ENCODE measurements at places on chromosomes 2 and 18.
A peak's percentile ranks its signal among the peaks of the same experiment; 100 is the strongest.

GRCh38 chr2:38552259-38552658 lies 50.5 kb downstream of the HNRNPLL start:
- DNase-seq, result no peak

GRCh38 chr2:162074928-162075688 lies 1.1 kb upstream of the DPP4 start:
- peak; percentile 91 for DNase-seq

DNA sequence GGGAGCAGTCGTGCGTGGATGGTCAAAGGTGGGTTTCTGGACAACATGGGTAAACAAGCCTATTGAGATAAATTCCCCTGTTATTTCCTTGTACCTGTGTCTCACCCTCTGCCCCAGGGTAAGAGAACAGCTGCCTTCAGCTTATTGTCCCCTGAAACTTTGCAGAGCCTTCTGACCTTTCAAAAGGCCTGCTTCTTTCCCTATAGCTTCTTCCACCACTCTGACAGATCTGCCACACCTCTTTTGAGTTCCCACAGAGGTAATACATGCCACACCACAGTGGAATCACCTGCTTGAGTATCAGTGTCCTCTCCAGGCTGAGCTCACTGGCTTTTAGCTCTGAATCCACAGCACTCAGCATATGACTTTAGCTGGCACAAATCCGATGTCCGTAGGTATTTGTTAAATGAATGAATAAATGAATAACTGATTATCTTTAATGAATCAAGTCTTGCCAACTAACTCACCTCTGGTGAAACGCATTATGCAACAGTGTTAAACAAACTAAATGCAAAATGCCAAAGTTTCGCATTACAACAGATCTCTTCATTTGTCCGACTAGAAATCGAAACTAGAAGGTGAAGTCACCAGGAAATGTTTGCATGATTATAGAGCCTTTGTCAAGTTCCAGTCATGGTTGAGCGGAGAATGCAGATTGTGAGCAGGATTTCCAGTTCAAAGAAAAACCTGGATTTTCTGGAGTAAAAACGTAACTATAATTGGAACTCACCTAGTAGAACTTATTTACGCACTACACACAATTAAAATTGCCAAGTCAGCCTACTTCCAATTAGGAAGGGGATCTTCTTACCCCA lies 16.4 kb downstream of the DYNAP start:
- no peak for DNase-seq

- peak; percentile 100 for DNase-seq
Observed at GRCh38 chr2:19649785-19650380, 251.9 kb downstream of the TTC32 start.

GRCh38 chr2:219445220-219445640 lies 10.6 kb downstream of the SPEG start:
- no peak for DNase-seq

GRCh38 chr2:160384791-160385190 lies 108.8 kb downstream of the RBMS1 start:
- no peak for DNase-seq

DNA sequence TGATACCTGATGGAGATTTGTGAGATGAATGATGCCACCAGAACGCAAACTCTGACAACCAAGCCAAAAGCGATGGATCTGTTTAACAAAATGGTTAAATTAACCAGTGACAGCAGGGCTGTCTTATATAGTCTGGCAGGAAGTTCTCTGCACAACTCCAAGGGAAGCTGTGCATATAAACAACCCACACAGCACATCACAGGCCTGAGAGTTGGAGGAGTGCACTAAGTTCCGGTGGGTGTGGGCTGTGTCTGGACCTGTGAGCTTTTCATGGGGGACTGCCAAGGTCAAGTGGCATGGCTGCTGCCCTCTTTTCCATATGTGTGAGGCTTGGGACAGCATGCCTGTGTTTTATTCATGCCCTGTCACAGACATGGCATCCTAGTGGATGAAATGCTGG lies 414.6 kb upstream of the TRIB2 start:
- DNase-seq, result no peak

GRCh38 chr2:203670939-203671338 lies 35.5 kb upstream of the CD28 start:
- DNase-seq, result peak; percentile 26

- DNase-seq, result no peak
Observed at GRCh38 chr2:120991441-120991840, 255.8 kb downstream of the GLI2 start.

GRCh38 chr2:239173301-239173700 lies 227.5 kb downstream of the HDAC4 start:
- no peak for DNase-seq

GRCh38 chr2:7292154-7292691 lies 375.0 kb downstream of the RNF144A start:
- no peak for DNase-seq

GRCh38 chr2:69945441-69945840 lies 16.0 kb downstream of the ASPRV1 start:
- no peak for DNase-seq

GRCh38 chr18:48440924-48441323 lies 31.7 kb upstream of the ZBTB7C start:
- DNase-seq, result no peak

- DNase-seq, result no peak
Observed at GRCh38 chr2:108776475-108776874, 10.1 kb upstream of the CCDC138 start.

GRCh38 chr2:197801033-197801432 lies 3.4 kb upstream of the PLCL1 start:
- no peak for DNase-seq

DNA sequence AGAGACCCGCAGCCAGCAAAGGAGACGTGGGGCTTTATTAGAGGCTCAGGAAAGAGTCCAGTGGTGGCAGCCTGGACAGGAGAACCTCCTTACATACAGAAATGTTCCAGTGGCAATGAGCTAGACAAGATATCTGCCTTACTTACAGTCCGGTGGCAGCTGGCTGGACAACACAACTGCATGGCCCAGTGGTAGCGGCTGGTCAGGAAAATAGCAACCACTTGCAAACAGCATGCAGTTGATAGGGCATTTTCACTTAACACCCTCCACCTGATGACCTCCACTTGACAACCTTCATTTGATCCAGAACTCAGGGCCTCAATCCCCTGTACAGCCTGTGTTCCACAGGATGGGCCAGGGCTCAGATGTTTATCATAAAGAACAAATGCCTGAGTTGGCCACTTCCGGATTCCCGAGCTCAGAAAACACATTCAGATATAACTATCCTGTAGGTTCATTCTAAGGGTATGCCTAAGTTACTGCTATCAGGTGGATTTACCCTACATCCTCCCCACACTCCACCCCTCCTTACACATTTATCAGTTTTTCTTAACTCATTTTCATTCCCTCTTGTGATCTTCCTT lies 63.3 kb upstream of the ITPRID2 start:
- DNase-seq, result no peak

GRCh38 chr18:46332286-46332801 lies 228.2 kb downstream of the HAUS1 start:
- no peak for DNase-seq

- peak; percentile 48 for DNase-seq
Observed at GRCh38 chr2:112482309-112483041, 519 bp downstream of the TTL start.

- DNase-seq, result peak; percentile 99
Observed at GRCh38 chr2:226701052-226701451, 98.6 kb downstream of the IRS1 start.

DNA sequence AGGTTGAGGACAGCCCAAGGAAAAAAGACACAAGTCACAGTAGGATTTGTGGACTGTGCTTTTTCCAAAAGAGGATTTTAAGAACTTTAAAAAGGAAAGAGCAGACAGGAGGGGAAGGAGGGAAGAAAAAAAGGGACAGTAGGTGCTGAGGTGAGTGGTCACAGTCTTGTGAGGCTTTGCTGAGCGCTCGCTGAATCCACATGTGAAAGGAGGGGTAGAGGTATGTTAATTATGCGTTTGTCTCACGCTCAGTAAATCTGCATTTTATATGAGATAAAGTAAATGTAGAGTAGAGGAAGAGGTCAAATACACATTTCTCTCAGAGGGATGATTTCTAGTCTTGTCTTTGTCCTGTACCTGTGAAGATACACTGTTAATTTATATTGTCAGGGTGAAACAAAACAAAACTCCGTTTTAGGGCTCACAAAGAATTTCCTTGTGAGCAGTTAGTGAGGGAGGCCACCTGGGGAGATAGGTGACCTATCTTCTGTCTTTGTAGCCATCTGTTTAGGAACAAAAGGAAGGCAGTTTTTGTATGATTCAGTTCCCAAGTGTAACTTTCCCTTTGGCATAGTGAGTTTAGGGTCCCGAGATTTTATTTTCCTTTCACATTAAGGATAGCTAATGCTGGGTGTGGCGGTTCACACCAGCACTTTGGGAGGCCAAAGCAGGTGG lies 25.3 kb downstream of the GNAL start:
- DNase-seq, result no peak

- DNase-seq, result peak; percentile 22
Observed at GRCh38 chr2:160490733-160491685, 2.6 kb downstream of the RBMS1 start.

DNA sequence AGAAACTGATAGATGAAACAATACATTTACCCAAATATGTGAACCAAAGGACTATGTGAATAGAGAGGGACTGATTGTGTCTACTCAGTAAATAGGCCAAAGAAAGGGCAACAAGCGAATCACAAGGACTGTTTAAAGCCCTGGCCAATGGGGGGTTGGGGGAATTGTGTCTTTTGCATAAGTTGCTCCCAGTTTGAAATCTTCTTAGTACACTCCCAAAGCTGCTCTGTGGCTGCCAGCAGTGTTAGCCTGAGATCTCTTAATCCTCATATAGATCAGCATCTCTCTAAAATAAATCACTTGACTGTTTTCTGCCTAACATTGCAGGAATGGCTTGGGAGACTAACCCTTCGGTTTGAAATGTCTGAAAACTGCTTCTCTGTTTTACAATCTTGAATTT lies 236.4 kb downstream of the PLCL1 start:
- DNase-seq, result no peak

GRCh38 chr18:3478262-3478978 lies 28.4 kb downstream of the TGIF1 start:
- DNase-seq, result peak; percentile 44

GRCh38 chr2:209772290-209772685 lies 656 bp downstream of the UNC80 start:
- no peak for DNase-seq

GRCh38 chr2:135603543-135603942 lies 72.3 kb downstream of the R3HDM1 start:
- DNase-seq, result no peak

- DNase-seq, result no peak
Observed at GRCh38 chr18:14919666-14920065, 171.7 kb downstream of the ANKRD30B start.

DNA sequence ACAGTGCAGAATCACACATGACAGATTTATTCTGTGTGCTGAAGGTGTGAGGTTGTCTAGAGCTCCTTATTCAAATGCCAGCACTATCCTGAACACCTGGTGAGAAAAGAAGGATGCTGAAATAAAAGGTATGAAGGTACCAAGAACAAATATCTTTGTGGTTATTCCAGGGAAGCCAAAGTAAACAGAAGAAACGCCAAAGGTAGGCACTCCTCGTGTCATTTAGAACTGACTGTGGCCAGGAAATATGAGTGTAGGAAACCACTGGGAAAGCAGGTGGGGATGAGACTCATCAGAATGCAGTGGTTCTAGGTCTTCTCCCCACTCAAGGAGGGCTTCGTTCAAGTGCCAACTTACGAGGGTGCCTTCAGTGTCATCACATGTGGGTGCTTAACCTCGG lies 80.8 kb downstream of the KIF5C start:
- no peak for DNase-seq

- DNase-seq, result no peak
Observed at GRCh38 chr2:150370561-150370960, 116.9 kb downstream of the RND3 start.

DNA sequence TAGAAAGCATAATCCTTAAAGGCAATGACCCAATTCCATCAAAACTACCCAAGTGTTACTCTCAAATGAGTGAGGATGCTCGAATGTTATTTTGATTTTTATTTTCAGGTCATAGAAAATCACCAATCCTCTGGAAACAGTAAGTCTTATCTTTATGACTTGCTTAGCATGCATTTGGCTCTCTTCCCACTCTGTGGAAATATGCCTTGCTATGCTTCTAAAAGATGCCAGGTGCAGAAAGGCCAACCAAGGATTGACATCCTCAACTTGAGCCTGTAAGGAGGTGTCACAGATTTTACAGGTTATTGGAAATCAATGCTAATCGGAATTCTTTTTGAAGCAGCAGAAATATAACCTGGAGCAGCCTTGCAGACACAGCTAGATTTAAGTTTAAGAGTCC lies 543.9 kb upstream of the LINC00305 start:
- DNase-seq, result no peak

- DNase-seq, result peak; percentile 54
Observed at GRCh38 chr18:57728941-57729511, 74.1 kb downstream of the ATP8B1 start.

DNA sequence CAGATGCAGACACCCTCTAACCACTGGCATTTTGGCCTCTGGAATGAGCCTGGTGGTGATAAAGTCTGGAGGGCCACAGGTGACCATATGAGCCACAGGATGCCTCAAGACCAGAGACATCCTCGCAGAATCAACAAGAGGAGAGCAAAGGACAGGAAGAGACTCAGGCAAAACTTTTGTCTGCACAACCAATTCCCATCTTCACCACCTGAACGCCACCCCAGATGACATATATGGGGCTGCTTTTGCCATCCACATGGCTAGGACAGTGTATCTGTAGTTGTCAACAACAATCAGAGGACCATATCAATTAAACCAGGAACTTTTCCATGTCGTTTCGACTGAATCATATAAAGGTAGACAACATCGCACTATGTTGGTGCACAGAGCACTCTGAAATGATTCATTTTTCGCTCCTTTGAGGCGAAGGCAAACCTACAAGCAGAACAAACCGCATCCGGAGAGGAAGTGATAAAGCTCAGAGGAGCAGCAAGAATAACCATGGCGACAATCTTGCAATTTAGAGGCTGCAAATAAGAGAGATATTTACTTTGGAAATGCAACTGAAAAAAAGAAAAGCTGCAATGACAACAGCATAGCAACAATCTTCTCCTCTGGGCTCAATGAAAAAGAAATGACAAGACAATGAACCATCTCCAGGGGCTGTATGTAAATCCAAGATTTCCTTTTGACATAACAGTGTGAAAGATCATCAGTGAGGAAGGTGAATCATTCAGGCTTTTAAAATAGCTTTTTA lies 204.5 kb downstream of the ARL4C start:
- no peak for DNase-seq

GRCh38 chr18:24770311-24771024 lies 310.0 kb downstream of the HRH4 start:
- DNase-seq, result no peak

All from HCEC 1CT (cell line).